ENCODE measurements at places on chromosomes 7 and 10. TPM values are rescaled to one million over a fixed set of nuclear protein-coding genes. Genes with fewer than 3 reads are reported as not detected.
A peak's percentile ranks its signal among the peaks of the same experiment; 100 is the strongest.

DNA sequence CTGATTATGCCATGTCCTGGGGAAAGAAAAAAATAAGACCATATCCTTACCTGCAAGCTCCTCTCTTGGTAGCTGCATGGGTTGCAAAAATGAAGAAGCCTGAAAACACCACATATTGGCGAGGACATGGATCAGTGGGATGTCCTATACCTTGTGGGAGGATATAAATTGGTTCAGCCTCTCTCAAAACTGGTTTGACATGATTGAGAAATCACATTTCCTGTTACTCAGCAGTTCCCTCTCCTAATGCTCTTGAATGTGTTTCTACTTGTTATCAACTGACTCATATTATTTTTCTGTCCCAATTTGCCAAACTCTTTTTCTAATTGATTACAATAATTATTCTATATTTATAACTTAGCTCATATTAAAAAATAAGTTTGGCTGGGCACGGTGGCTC lies 380.2 kb downstream of the EXOC4 start:
- H3K4me3 ChIP-seq = no peak overlapping the region
- H3K4me1 ChIP-seq = peaks cover 32% of the 10 kb centered on the region
- no peaks in the 10 kb centered on the region for H3K27me3 ChIP-seq

AOAH gene
- not detected for total RNA-seq

DMBT1 gene
- total RNA-seq = 0.05 TPM

GRCh38 chr10:119370972-119371703 lies 163.8 kb downstream of the GRK5 start:
- peak overlapping the region; percentile 88 for H3K4me3 ChIP-seq
- H3K27me3 ChIP-seq = peaks cover 13% of the 10 kb centered on the region
- H3K36me3 ChIP-seq = no peaks in the 10 kb centered on the region
- DNase-seq = peak; percentile 77
- peak overlapping the region; percentile 100 for H3K27ac ChIP-seq

DNA sequence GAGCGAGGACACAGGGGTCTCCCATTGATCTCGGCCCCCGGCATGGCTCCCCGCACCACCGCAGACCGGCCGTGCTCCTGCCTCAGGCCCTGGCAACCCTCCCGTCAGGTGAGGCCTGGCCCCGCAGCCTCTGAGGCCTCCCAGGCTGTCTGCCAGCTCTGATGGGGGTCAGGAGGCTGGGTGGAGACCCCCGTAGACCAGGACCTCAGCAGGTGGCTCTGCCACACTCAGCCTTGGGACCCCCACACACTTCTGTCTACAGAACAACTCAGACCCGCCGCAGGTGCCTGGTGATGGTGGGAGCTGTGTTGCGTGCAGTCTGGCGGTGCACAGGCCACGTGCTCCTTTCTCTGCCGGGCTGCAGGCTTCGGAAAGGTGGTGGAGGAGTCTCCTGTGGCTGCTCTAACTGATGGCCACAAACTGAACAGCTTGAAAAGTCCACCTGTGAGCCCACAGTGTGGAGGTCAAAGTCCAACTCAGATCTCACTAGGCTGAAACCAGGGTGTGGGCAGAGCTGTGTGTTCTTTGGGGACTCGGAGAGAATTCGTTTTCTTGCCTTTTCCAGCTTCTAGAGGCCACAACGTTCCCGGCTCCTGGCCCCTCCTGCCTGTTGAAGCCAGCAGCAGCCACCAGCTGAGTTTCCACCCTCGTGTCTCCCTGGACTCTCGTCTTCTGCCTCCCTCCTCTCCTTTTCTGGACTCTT lies 62.5 kb downstream of the PWWP2B start:
- no peak for DNase-seq
- H3K4me1 ChIP-seq = 0 out of 2 replicates have a peak, but pooled peaks cover 5% of the 10 kb centered on the region
- H3K36me3 ChIP-seq = no peaks in the 10 kb centered on the region
- no peak overlapping the region for H3K27ac ChIP-seq
- peaks cover 7% of the 10 kb centered on the region for H3K27me3 ChIP-seq
- no peak overlapping the region for H3K4me3 ChIP-seq

GRCh38 chr7:157787275-157787701 lies 450.5 kb downstream of the DNAJB6 start:
- peaks cover 7% of the 10 kb centered on the region for H3K36me3 ChIP-seq
- no peak overlapping the region for H3K27ac ChIP-seq
- DNase-seq = no peak
- no peak overlapping the region for H3K4me3 ChIP-seq
- H3K27me3 ChIP-seq = no peaks in the 10 kb centered on the region

GRCh38 chr7:40761762-40762560 lies 627.2 kb downstream of the SUGCT start:
- DNase-seq = no peak
- no peak overlapping the region for H3K27ac ChIP-seq

- H3K4me3 ChIP-seq = 0 out of 2 replicates have a peak overlapping the region, but pooled peaks have one; percentile 23
- H3K27ac ChIP-seq = peak overlapping the region; percentile 12
- peaks cover 22% of the 10 kb centered on the region for H3K36me3 ChIP-seq
- DNase-seq = no peak
- H3K27me3 ChIP-seq = no peaks in the 10 kb centered on the region
- peaks cover 46% of the 10 kb centered on the region for H3K4me1 ChIP-seq
Observed at GRCh38 chr10:63246356-63246755, 113.2 kb downstream of the NRBF2 start.
